Lung (tissue), 17 donors: ENCODE measurements at places on chromosomes 1 and 21. TPM values are rescaled to one million over a fixed set of nuclear protein-coding genes. Genes with fewer than 3 reads are reported as not detected.
A peak's percentile ranks its signal among the peaks of the same experiment; 100 is the strongest.

Gene FAM72B
- total RNA-seq: 1.1 TPM

Gene RBP7
- 5.7 TPM for total RNA-seq

Gene CFHR4
- not detected for total RNA-seq

DNA sequence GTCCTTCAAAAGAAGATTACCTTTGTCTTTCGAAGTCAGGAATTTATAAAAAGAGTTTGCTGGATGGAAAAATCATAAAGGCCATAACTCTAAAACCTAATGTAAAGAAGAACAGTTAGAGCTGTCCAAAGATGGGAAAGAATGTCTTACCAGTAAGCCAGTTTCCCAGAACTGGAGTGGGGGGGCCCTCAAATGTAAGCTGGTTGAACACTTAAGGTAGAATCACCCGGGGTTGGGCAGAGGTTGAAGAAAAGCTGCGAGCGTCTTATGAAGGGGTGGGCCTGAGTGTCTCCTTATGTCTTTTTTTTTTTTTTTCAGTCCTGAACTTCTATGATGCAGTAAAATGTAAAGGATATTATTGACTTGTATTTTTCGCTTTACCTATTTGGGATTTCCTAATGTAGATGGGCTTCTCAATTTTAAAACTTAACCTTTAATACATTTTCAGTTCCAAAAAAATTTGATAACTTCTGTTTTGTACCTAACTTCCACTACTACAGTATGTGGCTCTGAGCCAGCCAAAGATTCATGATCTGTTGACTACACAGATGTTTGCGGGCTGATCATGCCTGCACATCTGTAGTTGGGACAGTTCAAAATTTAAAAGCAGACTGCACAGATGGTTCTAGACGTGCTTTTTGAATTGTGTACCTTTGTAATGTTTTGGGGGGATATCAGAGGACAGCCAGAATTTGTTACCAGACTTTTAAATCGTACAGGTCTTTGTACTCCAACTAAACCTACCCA lies 43.6 kb downstream of the NFYC start:
- no peak overlapping the region for H3K27ac ChIP-seq
- peaks cover 6% of the 10 kb centered on the region for H3K36me3 ChIP-seq
- no peaks in the 10 kb centered on the region for H3K27me3 ChIP-seq
- no peak overlapping the region for H3K4me3 ChIP-seq
- peaks cover 5% of the 10 kb centered on the region for H3K4me1 ChIP-seq
- DNase-seq: no peak

DNA sequence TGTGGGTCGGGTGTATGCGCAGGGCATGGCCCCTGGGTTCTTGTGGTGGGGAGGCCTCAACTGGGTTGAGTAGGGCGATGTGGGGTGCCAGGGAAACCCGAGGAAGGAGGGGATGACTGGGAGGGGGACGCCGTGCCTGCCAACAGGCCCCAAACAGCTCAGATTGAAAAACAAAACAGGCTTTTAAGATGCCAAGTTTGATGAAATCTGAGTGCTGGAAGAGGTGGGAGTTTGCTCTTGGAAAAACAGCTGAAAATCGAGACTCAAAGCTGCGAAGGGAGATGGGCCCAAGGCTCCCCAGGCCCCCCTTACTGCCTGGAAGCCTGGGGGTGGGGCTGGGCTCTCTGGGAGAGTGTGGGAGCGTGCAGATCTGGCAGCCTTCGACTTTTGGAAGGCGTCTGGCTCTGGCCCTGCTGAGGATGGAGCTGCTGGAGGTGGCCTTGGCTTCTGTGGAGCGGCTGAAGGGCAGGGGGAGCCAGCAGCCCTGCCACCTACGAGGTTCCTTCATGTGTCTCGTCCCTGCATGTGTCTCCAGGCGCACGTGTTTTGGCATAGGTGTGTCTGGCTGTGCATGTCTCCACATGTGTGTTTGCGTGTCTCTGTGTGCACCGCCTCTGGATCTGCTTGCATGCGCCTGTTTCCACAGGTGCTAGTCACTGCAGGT lies 33.3 kb downstream of the PTPRF start:
- no peak overlapping the region for H3K27ac ChIP-seq
- H3K27me3 ChIP-seq: no peaks in the 10 kb centered on the region
- no peaks in the 10 kb centered on the region for H3K36me3 ChIP-seq
- H3K4me1 ChIP-seq: peaks cover 11% of the 10 kb centered on the region

GRCh38 chr1:156504438-156504813 lies 3.9 kb upstream of the MEF2D start:
- H3K27me3 ChIP-seq: no peaks in the 10 kb centered on the region
- H3K4me3 ChIP-seq: no peak overlapping the region
- H3K27ac ChIP-seq: peak overlapping the region; percentile 100
- DNase-seq: peak; percentile 58
- no peaks in the 10 kb centered on the region for H3K36me3 ChIP-seq
- peaks cover 26% of the 10 kb centered on the region for H3K4me1 ChIP-seq
